ENCODE measurements at places on chromosomes 5 and 9. TPM values are rescaled to one million over a fixed set of nuclear protein-coding genes. Genes with fewer than 3 reads are reported as not detected.
A peak's percentile ranks its signal among the peaks of the same experiment; 100 is the strongest.

The FLT4 gene
- 35.7 TPM for total RNA-seq

The IFNA21 gene
- not detected for total RNA-seq

The PTGS1 gene
- 2.6 TPM for total RNA-seq

The ABO gene
- 1.1 TPM for total RNA-seq

The SLC45A2 gene
- not detected for total RNA-seq

DNA sequence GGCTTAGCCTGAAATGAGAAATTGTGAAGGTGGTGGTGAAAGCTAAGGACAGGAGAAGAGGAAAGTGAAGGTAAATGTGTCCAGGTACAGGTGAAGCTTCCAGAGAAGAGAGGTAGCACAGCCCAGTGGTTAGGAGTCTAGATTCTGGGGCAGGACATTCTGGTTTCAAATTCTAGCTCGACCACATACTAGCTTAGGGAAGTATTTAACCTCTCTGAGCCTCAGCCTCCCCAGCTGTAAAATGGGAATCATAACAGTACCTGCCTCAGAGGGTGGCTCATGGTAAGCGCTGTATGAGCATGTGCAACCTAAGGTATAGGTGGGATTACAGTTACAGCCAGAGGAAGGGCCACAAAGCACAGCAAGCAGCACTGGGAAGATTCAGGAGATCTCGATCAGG, 55.2 kb downstream of the PCDH1 start:
- H3K4me3 ChIP-seq, result no peak overlapping the region
- H3K27me3 ChIP-seq, result no peaks in the 10 kb centered on the region
- H3K27ac ChIP-seq, result no peak overlapping the region
- no peaks in the 10 kb centered on the region for H3K36me3 ChIP-seq

DNA sequence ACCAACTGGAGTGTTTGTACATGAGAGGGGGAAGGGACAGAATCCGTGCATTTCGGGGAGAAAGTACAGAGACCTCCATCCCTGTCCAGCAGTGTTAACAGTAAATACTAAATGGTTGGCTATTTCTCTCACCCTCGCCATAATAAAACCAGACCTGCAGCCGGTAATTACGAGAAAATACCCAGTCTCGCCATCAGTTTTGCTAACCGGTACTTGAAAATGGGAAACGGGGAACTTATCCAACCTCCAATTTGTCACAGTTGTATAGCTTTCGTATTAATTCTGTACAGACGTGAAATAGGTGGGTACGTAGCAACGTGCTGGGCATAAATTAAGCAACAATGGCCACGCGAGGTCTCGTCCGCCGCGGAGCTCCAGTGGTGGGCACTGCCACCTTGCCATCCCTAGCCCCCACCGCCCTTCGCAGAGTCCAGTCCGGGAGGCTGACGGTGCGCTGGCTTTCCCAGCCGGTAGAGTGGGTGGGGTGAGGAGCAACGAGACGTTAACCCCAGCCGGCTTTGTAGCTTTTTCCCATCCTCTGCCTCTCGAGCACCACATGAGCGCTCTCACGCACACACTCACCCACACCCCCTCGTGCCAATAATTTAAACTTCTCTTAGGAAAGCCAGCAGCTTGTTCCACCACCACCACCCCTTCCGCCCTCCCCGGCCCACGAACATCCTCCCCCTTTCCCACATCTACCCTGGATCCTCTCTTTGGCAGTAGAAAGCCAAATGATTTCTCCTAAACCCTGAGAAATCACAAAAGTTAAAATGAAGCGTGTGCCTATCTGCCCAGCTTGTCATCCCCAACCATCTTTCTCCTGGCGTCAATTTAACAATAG, 1.8 kb downstream of the ELAVL2 start:
- H3K4me1 ChIP-seq, result peaks cover 4% of the 10 kb centered on the region
- no peaks in the 10 kb centered on the region for H3K36me3 ChIP-seq
- H3K4me3 ChIP-seq, result peak overlapping the region; percentile 67
- H3K27ac ChIP-seq, result no peak overlapping the region
- peaks cover 77% of the 10 kb centered on the region for H3K27me3 ChIP-seq
- DNase-seq, result no peak

DNA sequence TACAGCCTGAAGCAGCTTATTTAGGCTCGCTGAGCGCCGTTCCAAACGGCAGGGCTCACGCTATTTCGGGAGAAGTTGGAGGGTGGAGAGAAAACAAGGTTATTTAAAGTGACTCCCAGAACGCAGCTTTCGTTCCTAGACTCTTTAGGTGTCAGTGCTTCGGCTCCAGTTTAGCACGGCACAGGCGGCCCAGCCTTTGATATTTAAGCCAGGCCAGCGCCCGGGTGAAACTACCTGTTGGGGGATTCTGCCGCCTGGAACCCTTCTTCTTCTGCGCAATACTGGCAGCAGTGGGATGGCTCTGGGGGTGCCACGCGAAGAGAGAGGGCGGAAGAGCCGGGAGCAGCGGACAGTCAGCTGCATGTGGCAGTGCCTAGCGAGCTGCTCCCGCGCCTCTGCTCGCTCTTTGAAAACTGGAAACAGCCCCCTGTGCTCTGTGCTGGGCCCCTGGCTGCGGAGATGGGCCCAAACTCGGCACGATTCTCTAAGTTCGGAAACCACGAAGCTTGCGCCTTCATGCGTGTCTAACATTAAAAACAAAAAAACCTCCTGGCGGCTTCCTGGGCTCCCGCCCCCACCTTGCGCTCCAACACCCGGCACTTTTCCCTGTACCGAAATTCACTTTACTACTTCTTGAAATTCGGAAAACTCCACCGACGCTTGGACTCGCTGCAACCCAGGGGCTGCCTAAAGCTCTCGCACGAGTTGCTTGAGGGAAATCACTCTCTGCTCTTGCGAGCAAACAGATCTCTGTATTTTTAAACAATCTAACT, 34.6 kb upstream of the NFIB start:
- no peaks in the 10 kb centered on the region for H3K27me3 ChIP-seq
- H3K4me3 ChIP-seq, result peak overlapping the region; percentile 55
- peak overlapping the region; percentile 92 for H3K27ac ChIP-seq
- H3K4me1 ChIP-seq, result no peaks in the 10 kb centered on the region

- no peak overlapping the region for H3K4me3 ChIP-seq
- peak overlapping the region; percentile 74 for H3K27ac ChIP-seq
- H3K4me1 ChIP-seq, result no peaks in the 10 kb centered on the region
- DNase-seq, result no peak
- H3K36me3 ChIP-seq, result no peaks in the 10 kb centered on the region
Measured at GRCh38 chr5:79547982-79548381, 34.0 kb upstream of the HOMER1 start.

GRCh38 chr5:73351593-73351992, 97.0 kb downstream of the FOXD1 start:
- no peak overlapping the region for H3K27ac ChIP-seq
- no peaks in the 10 kb centered on the region for H3K36me3 ChIP-seq
- H3K27me3 ChIP-seq, result no peaks in the 10 kb centered on the region
- no peaks in the 10 kb centered on the region for H3K4me1 ChIP-seq
- DNase-seq, result no peak
- no peak overlapping the region for H3K4me3 ChIP-seq

DNA sequence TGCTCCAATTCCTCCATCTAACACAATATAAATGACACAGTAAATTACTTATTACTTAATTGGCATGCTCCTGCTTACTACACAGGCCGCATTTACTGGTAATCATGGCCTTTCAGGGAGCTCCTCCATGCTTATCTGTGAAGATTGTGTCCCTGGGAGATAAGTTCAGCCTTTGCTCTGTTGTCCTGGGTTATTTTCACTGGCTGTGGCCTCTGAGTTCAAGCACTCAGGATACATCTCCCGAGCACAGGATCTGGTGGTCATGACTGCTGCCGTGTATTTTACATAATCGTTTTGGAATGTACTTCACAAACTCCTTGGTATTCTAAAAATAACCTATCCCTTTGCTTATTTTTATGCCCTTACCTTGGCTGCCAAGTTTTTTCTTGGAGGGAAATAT, 215.7 kb downstream of the ICE1 start:
- no peaks in the 10 kb centered on the region for H3K36me3 ChIP-seq
- no peaks in the 10 kb centered on the region for H3K27me3 ChIP-seq
- H3K4me1 ChIP-seq, result no peaks in the 10 kb centered on the region
- no peak for DNase-seq
- H3K4me3 ChIP-seq, result no peak overlapping the region
- no peak overlapping the region for H3K27ac ChIP-seq

- H3K4me3 ChIP-seq, result no peak overlapping the region
- H3K4me1 ChIP-seq, result no peaks in the 10 kb centered on the region
Measured at GRCh38 chr9:12784461-12785259, 9.8 kb downstream of the LURAP1L start.

GRCh38 chr5:93532370-93532769, 48.6 kb downstream of the NR2F1-AS1 start:
- no peaks in the 10 kb centered on the region for H3K4me1 ChIP-seq
- peaks cover 4% of the 10 kb centered on the region for H3K36me3 ChIP-seq
- DNase-seq, result no peak
- peak overlapping the region; percentile 75 for H3K27ac ChIP-seq

DNA sequence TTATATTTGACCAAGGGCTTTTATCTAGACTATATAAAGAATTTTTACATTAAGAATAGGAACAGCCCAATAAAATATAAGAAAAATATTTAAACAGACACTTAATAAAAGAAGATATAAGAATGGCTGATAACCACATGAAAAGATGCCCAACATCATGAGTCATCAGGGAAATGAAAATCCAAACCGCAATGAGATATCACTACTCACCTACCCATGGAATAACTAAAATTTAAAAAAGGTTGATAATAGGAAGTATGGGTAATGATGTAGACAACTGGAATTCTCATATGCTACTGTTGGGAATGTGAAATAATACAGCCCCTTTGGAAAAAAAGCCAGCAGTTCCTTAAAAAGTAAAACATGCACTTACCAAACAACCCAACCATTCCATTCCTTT, 206.9 kb upstream of the PCSK5 start:
- H3K4me3 ChIP-seq, result no peak overlapping the region
- H3K27me3 ChIP-seq, result no peaks in the 10 kb centered on the region
- H3K27ac ChIP-seq, result no peak overlapping the region
- no peaks in the 10 kb centered on the region for H3K4me1 ChIP-seq
- no peaks in the 10 kb centered on the region for H3K36me3 ChIP-seq

- no peaks in the 10 kb centered on the region for H3K4me1 ChIP-seq
Measured at GRCh38 chr9:103474156-103474555, 479.0 kb downstream of the CYLC2 start.

DNA sequence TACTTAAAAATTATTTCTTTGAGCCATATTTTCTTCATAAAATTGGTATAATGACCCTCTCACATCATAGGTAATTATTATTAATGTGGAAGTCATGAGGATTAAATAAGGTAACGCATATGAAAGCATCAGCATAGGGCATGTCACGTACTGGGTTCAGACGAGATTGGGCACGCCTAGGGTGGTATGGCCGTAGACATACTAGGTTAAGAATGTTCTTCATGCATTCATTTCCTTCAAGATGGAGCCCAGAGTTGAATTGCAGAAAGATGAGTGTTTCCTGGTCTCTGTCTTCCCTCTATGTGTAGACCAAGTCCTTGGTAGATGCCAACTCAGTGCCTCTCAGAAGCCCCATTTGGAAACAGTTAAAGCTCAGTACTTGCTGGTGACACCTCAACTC, 174.1 kb upstream of the CLINT1 start:
- no peaks in the 10 kb centered on the region for H3K36me3 ChIP-seq
- no peak for DNase-seq
- H3K27me3 ChIP-seq, result no peaks in the 10 kb centered on the region
- H3K4me1 ChIP-seq, result no peaks in the 10 kb centered on the region
- no peak overlapping the region for H3K27ac ChIP-seq

GRCh38 chr9:94199776-94200175, 59.3 kb upstream of the ZNF169 start:
- H3K27me3 ChIP-seq, result no peaks in the 10 kb centered on the region
- H3K27ac ChIP-seq, result no peak overlapping the region
- H3K4me3 ChIP-seq, result no peak overlapping the region
- no peaks in the 10 kb centered on the region for H3K4me1 ChIP-seq
- H3K36me3 ChIP-seq, result no peaks in the 10 kb centered on the region

DNA sequence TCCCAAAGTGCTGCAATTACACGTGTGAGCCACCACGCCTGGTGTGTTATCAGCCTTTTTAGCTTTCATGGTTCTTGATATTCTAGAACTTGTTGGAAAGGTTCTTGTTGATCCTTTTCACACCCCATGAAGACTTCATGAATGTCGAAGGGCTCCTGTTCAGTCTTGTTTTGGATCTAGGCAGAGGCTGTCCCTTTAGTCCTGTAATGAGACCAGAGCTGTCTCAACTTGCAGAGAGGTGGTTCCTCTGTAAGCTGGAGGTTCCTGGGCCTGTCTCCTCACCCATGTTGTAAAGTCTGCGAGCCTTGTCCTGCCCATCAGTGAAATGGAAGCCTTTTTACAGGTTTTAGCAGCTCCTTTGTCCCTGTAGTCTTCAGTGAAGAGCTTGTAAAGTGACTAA, 38.2 kb downstream of the PRRC2B start:
- H3K27me3 ChIP-seq, result no peaks in the 10 kb centered on the region
- H3K27ac ChIP-seq, result peak overlapping the region; percentile 22
- H3K4me1 ChIP-seq, result peaks cover 9% of the 10 kb centered on the region
- H3K4me3 ChIP-seq, result no peak overlapping the region
- H3K36me3 ChIP-seq, result no peaks in the 10 kb centered on the region
- DNase-seq, result no peak

GRCh38 chr5:181198905-181199519, 6.0 kb downstream of the TRIM7 start:
- no peak for DNase-seq
- no peaks in the 10 kb centered on the region for H3K4me1 ChIP-seq
- H3K27ac ChIP-seq, result no peak overlapping the region
- H3K27me3 ChIP-seq, result no peaks in the 10 kb centered on the region
- no peak overlapping the region for H3K4me3 ChIP-seq

DNA sequence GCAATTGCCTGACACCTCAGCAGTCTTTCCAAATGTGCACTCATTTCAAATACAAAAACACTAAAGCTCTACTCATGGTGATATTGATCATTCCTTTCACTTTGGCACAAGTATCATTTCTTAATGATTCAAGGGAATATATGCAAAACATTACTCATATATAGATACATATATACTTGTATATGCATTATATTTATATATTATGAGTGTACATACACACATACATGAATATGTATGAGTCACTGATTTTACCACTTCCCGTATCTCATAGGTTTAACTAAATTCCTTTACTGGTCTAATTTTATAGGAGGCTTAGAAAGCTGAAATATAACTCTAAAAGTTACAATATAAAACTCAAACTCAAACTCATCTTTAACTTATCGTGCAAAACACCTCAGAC, 156.5 kb downstream of the CDH9 start:
- no peaks in the 10 kb centered on the region for H3K36me3 ChIP-seq
- H3K4me3 ChIP-seq, result no peak overlapping the region
- DNase-seq, result no peak

DNA sequence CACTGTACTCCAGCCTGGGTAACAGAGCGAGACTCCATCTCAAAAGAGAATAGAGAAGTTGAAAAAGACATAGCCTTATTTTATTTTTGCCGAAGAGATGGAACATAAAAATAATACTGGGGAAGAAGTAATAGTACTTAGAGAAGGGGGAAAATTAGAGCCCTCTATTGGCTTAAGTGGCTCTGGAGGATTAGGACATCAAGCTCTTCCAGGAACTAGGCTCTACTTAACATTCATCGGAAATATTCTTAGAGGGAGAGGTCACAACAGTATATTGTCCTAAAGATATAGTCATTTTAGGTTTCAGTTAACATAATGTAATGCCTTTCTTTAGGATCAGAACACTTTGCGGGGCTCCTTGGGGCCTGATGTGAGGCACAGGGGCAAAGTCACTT, 86.0 kb upstream of the PLPP1 start:
- DNase-seq, result no peak
- H3K4me1 ChIP-seq, result no peaks in the 10 kb centered on the region
- H3K27me3 ChIP-seq, result no peaks in the 10 kb centered on the region
- H3K4me3 ChIP-seq, result no peak overlapping the region
